CD4-positive, alpha-beta T cell treated with Interleukin-6 for 4 hours (primary cell): ENCODE measurements at places on chromosomes 12 and 14.
A peak's percentile ranks its signal among the peaks of the same experiment; 100 is the strongest.

GRCh38 chr14:79465651-79466050 is 745.7 kb downstream of the DIO2 start:
- DNase-seq: no peak

GRCh38 chr12:131076791-131077747 is 123.4 kb downstream of the ADGRD1 start:
- DNase-seq: no peak

GRCh38 chr12:64494998-64495729 is 43.2 kb downstream of the TBK1 start:
- DNase-seq: no peak

- DNase-seq: no peak
These were observed 26.2 kb upstream of the LRRK2 start for GRCh38 chr12:40198601-40199000.

DNA sequence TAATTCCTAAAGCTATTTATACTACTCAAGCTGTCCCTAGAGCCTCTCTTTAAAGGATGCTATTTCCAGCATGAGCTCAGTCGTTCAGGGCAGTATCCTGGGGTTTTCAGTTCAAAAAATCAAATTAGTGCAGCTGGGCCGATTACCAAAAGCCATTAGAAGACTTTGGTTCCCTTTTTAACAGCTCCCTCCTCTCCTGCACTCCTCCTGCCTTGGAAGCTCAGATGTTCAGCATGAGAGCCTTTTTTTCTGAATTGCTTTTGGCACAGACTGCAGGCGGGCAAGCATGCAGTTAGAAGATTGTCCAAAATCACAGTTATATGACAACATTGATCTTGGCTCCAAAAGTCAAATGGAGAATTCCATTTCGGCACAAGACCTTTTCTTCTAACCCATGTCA is 179.6 kb downstream of the SLC35F4 start:
- no peak for DNase-seq

DNA sequence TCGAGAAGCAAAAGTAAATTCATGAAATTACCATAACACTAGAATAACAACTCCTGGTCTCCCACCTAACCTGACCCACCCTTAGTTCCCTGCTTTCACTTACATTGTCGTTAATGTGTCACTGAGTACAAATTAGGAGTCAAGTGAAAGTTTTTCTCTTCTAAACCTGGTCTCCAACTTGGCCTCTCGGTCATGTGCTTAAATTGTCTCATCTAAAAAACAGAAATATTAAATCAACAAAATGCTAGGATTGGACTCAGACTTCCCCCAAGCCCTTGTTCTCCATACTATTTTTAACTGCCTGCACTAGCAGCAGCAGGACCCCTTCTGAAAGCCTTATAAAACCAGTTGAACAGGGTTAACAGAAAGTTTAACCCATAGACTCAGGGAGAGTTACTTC is 1.8 kb upstream of the BTG1 start:
- no peak for DNase-seq

- DNase-seq: peak; percentile 40
These were observed 97.6 kb upstream of the SLC38A2 start for GRCh38 chr12:46470036-46470627.

DNA sequence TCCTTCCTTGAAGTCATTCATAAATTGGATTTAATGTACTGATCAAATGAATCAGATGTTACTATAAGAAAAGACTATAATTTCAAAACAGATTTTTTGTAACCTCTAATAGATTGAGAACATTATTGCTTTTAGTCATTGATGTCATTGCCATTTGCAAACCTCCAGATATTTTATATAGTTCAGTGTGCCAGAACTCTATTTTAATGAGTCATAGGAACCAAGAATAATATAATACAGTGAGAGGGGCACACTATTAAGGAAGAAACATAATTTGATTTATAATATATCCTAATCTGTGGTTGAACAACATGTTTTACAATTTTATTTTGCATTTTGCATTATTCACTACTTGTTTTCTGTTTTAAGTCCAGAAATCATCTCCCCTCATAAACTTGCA is 78.0 kb downstream of the LRRC9 start:
- DNase-seq: no peak

- no peak for DNase-seq
These were observed 70.3 kb upstream of the PYGL start for GRCh38 chr14:51014625-51015024.

- no peak for DNase-seq
These were observed 38.5 kb downstream of the TAOK3 start for GRCh38 chr12:118334241-118334640.

DNA sequence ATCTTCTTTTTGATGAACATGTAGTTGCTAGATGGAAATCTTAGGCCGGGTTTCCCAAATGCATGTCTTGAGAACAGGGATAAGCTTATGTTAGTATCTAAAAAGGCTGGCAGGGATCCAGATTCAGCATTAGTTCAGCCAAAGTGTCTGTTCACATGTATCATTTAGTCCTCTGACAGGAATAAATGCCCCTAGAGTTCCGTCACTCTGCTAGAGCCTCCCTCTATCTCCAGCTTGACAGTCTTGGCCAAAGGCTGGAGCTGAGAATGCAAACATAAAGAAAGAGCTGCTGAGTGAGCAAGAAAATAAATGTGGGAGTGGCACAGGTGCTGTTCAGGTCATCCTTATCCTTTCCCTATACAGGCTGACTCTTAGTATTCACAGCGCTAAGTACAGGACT is 13.8 kb upstream of the NELL2 start:
- no peak for DNase-seq

DNA sequence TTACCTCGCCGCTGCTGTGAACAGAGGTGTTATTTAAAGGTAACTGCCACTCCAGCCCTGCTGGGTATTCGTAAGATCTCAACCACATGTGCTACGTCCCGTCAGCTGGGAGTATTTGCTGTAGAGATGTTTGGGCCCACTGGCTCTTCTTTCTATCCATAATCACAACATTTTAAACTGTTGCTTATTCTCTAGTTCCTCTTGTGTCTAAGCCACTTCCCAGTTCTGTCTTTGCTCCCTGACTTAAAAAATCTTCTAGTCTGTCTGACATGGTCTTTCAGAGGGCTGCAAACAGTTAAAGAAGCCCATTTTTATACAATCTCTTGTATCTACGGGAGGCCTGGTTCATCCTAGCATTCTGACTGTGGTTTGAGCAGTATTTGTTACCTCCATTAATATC is 33.2 kb upstream of the HELB start:
- DNase-seq: no peak
